ENCODE measurements at places on chromosomes 13 and 19. TPM values are rescaled to one million over a fixed set of nuclear protein-coding genes. Genes with fewer than 3 reads are reported as not detected.

Gene ZNF85
- 12.6 TPM for total RNA-seq

Gene FFAR3
- 0.38 TPM for total RNA-seq

Gene LIG1
- total RNA-seq, result 136 TPM

Gene ZNF730
- total RNA-seq, result 0.59 TPM

Gene KLF1
- 0.84 TPM for total RNA-seq

Gene KLK5
- not detected for total RNA-seq

All from activated CD8-positive, alpha-beta memory T cell treated with anti-CD3 and anti-CD28 coated beads for 36 hours (primary cell).